Posterior vena cava (tissue), 2 donors: ENCODE measurements at places on chromosomes 4 and X. TPM values are rescaled to one million over a fixed set of nuclear protein-coding genes. Genes with fewer than 3 reads are reported as not detected.

DNA sequence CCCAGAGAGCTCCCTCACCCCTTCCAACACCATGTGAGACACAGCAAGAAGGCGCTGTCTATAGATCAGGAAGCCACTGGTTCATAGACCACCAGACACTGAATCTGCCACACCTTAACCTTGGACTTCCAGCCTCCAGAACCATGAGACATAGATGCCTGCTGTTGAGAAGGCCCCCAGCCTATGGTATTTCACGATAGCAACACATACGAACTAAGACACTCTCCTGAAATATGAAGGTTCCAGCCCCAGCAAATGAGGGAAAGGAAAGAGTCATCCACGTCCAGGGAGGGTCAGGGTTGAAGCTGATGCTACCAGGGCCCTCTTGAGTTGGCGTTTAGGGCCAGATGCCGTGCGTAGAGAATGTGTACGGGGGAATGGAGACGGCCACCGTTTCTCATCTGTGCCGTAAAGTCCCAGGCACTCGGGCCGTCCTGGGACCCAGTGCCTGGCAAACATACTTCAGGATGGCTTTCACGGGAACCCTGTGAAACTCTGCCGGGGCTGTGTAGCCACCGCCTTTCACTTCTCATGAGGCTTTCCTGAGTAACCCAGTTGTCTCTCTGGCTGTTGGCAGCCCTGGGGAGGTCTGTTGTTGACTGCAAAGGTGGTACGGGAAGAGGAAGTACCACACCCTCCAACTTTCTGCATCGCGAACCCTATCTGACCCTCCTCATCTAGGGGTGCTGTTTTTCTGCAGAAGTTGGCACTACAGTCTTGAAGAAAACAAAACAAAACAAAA, 17.7 kb upstream of the P2RY8 start:
- no peak for DNase-seq

GRCh38 chr4:88606832-88607231, 14.6 kb downstream of the HERC3 start:
- no peak for DNase-seq

TMPRSS11E gene
- not detected for total RNA-seq

OTC gene
- total RNA-seq, result 3.2 TPM

BCOR gene
- 23.7 TPM for total RNA-seq
